ENCODE measurements at places on chromosomes 7 and 10.

DNA sequence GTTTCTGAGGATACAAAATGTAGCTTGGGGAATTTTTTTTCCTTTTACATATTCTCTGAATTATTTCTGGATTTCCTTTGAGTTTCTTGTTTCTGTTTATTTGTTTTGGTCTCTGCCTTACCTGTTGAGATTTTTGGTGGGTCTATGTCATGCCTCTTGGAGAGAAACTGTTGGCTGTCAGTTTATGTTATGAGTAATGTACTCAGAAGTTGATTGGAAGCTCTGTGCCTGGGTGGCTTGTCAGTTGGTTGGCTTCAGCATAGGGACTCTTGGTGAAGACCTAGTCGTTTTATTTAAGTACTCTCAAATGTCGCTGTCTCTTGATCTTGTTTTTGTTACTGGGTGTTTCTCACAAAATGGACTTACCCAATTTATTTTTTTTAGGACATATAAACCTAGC lies 132.4 kb downstream of the CDK14 start:
- no peak for DNase-seq
- no peaks in the 10 kb centered on the region for H3K36me3 ChIP-seq
- no peaks in the 10 kb centered on the region for H3K27me3 ChIP-seq
- no peak overlapping the region for H3K27ac ChIP-seq
- H3K4me1 ChIP-seq: no peaks in the 10 kb centered on the region

GRCh38 chr10:45180507-45180906 lies 134.9 kb downstream of the OR13A1 start:
- H3K27me3 ChIP-seq: no peaks in the 10 kb centered on the region
- no peaks in the 10 kb centered on the region for H3K36me3 ChIP-seq
- no peak overlapping the region for H3K27ac ChIP-seq

DNA sequence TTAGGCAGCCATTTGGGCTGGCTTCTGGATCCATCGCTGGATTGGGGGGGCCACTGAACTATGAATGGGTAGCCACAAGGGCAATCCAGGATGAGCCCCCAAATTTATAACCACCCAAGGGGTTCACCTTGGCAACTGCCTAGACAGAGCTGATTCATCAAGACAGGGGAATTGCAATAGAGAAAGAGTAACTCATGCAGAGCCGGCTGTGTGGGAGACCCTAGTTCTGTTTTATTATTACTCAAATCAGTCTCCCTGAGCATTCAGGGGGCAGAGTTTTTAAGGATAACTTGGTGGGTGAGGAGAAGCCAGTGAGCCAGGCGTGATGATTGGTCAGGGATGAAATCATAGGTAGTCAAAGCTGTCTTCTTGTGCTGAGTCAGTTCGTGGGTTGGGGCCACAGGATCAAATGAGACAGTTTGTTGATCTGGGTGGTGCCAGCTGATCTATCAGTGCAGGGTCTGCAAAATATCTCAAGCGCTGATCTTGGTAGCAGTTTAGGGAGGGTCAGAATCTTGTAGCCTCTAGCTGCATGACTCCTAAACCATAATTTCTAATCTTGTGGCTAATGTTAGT lies 57.9 kb downstream of the DNAJB9 start:
- no peaks in the 10 kb centered on the region for H3K4me1 ChIP-seq
- DNase-seq: no peak
- H3K36me3 ChIP-seq: no peaks in the 10 kb centered on the region
- no peak overlapping the region for H3K4me3 ChIP-seq
- H3K27me3 ChIP-seq: no peaks in the 10 kb centered on the region

DNA sequence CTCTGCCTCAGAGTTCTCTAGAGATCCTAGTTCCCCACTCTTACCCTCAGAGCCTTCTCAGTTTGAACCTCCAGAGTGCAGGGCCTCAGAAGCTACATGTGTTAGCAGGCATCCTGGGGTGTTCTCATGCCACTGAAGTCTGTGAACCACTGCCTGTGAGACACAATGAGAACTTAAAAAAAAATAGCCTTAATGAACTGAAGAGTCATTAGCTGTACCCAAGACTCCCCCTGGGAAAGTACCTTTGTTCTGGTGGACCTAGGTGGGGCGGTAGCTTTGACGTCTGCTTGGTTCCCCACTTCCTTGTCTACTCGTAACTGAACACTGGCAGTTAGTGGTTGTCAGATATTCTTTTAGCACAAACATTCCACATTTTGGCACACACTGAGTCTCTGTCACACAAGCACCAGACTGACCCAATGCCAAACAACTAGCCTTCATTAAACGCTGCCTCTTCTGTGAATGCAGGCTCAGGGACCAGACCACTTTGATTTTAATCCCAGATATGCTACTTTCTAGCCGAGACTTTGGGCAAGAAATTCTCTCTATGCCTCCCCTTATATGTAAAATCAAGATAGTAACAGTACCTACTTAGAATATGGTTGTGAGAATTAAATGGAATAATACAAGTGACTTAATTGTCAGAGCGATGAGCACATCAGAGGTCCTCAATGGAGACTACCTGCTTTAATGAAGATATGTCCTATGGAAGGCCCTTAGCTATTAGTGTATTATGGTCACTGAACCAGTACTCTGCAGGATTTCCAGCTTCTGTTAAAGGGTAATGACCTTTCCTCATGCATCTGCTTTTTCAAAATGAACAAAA lies 75.3 kb upstream of the CC2D2B start:
- H3K4me1 ChIP-seq: no peaks in the 10 kb centered on the region
- no peak overlapping the region for H3K4me3 ChIP-seq
- H3K27ac ChIP-seq: no peak overlapping the region
- no peak for DNase-seq
- H3K36me3 ChIP-seq: no peaks in the 10 kb centered on the region

- no peaks in the 10 kb centered on the region for H3K36me3 ChIP-seq
- H3K27me3 ChIP-seq: no peaks in the 10 kb centered on the region
- no peak for DNase-seq
Observed at GRCh38 chr7:39527296-39527695, 38.9 kb upstream of the YAE1 start.

- no peak for DNase-seq
- H3K4me1 ChIP-seq: no peaks in the 10 kb centered on the region
- H3K36me3 ChIP-seq: peaks cover 39% of the 10 kb centered on the region
Observed at GRCh38 chr7:149455175-149455950, 5.5 kb downstream of the ZNF777 start.

All from trophoblast cell (in vitro differentiated cells and primary cell).